ENCODE measurements at places on chromosomes 16 and 17.
A peak's percentile ranks its signal among the peaks of the same experiment; 100 is the strongest.

- DNase-seq = no peak
Observed at GRCh38 chr16:10883004-10883403, 6.0 kb downstream of the CIITA start.

- peak; percentile 73 for DNase-seq
Observed at GRCh38 chr17:74749279-74750038, 1.0 kb downstream of the NHERF1 start.

DNA sequence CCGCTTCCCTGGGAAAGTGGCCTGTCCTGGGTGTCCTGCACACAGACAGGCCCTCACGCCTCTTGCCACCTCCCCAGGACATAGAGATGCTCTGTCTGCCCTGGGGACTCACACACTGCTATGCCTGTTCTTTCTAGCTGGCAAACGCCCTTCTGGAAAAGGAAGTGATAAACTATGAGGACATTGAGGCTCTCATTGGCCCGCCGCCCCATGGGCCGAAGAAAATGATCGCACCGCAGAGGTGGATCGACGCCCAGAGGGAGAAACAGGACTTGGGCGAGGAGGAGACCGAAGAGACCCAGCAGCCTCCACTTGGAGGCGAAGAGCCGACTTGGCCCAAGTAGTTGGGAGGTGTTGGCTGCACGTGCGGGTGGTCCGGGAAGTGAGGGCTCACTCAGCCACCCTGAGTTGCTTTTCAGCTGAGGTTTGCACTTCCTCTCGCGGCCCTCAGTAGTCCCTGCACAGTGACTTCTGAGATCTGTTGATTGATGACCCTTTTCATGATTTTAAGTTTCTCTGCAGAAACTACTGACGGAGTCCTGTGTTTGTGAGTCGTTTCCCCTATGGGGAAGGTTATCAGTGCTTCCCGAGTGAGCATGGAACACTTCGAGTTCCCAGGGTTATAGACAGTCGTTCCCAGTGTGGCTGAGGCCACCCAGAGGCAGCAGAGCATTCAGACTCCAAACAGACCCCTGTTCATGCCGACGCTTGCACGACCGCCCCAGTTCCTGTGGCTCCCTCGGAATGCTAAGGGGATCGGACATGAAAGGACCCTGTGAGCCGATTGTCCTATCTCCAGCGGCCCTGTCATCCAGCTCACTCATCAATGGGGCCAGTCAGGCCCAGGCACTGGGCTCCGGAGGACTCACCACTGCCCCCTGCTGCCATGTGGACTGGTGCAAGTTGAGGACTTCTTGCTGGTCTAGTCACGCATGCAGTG lies 3.5 kb upstream of the RPL13 start:
- peak; percentile 38 for DNase-seq

DNA sequence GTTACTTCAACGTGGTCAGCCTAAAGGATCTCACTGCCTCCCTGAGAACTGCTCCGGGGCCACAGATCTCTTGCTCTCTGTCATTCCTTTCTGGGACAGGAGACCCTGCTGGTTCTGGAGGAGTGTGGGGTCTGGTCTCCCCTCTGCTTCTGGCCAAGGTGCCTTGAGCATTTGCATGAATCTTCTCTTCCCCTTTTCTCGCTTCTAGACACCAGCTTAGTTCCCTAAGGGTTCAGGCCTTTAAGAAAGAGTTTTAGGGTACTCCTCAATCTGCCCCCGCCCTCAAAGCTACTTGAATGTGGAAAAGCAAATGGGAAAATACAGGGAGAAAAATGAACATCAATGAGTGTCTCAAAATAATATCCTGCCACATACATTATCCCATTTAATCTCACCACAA lies 48.1 kb downstream of the WSB1 start:
- DNase-seq = no peak

GRCh38 chr16:29877266-29877961 lies 14.4 kb upstream of the CDIPT start:
- DNase-seq = no peak

DNA sequence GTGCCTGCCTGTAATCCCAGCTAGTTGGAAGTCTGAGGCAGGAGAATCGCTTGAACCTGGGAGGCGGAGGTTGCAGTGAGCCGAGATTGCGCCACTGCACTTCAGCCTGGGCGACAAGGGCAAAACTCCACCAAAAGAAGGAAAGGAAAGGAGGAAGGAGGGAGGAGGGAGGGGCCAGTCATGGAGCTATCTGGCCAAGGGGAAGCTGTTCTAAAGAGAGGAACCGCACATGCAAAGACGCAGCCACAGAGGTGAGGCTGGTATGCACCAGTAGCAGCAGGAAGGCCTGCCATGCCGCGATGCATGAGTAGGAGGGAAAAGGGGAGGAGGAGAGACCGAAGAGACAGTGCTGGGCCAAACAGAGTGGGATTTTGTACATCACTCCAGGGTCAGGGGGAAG lies 35.9 kb downstream of the HSBP1 start:
- no peak for DNase-seq

DNA sequence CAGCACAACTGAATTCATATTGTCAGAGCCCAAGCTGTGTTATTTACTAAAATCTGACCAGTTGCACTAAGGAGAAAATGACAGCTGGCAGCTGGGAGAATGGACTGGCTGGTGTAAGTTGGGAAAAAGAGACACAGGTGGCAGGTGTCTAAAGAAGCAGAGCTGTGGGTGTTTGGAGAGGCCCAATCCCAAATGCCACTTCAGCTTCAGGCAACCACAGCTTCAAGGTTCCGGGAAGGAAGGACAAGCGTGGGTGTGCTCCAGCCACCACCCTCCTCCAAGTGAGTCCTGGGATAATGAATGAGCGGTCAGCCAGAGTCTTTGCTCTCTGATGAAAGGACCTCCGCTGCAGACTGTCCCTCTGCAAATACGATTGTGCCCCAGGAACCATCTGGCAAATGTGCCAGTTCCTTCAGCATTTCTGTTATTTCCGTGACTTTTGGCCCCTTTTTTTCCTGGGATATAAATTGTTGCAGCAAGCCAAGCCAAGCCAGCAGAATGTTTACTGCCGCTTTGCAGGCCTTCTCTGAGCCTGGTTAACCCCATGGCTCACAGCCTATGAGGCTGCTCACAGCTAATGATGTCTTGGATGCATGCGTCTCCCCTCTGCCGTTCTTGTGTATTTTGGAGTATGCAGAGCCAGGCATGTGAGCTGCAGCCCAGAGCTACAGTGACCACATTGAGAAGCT lies 9.5 kb upstream of the RHBDL3 start:
- DNase-seq = no peak

DNA sequence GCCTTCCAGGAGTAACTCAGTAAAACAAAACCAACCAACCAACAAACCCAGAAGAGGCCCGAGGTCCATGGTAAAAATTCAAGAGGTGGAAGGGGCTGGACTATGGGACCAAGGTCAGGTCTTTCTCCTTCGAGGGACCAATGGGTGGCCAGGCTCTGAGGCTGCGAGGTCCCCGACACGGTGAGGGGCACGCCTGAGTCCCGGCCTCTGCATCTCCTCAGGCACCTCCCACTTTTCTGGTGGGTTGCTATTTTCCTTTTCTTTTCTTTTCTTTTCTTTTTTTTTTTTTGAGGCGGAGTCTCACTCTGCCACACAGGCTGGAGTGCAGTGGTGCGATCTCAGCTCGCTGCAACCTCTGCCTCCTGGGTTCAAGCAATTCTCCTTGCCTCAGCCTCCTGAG lies 18.0 kb downstream of the CD7 start:
- DNase-seq = no peak

DNA sequence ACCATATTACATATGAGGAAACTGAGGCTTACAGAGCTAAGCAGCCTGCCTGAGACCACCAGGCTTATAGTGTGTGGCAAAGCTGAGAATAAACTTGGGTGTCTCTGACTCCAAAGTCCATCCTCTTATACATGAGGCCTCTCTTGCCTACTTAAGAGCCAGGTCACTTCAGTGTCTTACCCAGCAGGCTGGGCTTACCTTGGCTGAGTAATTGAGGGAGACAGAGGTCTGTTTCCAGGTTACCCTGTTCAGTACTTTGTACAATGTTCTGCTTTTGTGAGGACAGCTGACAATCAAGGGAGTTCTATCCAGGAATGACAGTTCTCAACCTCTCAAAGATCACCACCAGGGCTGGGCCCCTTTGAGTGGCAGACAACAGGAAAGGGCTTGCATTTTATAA lies 14.4 kb downstream of the NDUFAB1 start:
- DNase-seq = no peak

DNA sequence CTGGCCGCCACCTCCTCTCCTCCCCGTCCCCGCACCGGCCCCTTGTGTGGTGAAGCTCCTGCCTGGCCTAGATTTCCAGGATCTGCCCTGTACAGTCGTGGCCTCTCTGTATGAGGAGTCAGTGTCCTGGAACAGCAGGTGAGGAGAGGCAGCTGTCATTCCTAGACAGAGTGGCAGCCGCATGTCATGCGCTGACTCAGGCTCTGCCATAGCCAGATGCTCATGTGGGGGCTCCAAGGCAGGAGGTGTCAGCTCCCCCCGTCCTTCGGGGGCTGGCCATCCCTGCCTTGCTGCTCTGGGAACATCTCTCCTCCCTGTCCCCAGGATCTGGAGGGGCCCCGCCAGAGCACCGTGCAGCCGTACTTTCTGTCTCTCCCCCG lies 60.4 kb downstream of the BAIAP2 start:
- no peak for DNase-seq
